ENCODE measurements at places on chromosomes 3 and 15.

DNA sequence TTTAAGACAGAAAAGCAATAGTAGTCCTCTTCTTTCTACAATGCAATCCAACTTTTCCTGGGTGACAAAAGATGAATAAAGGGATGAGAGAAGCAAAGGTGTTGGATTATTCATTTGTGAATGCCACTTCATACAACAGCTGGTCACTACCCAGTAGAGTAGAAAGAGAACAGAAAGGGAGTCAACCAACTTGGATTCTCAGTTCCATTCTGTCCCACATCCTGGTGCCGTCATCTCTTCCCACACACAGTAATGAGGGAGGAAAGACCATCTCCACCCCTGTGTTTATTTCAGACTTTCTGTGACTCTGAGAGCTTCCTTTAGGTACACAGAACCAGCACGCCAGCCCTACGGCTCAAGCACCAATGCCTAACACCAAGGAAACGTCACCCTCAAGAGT lies 71.0 kb downstream of the FOXP1 start:
- no peak for DNase-seq

DNA sequence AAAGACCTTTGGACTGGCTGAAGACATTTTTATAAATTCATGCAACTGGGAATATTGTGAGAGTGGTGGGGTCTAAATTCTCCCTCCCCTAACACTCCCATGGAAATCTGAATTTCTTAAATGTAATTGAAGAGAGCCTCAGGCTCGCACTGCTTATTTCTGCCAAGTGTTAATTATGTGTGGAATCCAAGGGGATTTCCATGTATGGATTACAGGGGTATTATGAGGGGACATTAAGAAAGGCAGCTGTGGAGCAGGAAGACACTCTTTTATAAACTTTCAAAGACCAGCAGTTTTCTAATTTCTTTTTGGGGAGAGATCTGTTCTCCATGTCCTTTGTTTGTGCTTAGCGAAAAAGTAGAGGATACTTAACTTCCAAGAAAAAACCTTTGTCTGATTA lies 152.1 kb upstream of the TBL1XR1 start:
- no peak for DNase-seq

DNA sequence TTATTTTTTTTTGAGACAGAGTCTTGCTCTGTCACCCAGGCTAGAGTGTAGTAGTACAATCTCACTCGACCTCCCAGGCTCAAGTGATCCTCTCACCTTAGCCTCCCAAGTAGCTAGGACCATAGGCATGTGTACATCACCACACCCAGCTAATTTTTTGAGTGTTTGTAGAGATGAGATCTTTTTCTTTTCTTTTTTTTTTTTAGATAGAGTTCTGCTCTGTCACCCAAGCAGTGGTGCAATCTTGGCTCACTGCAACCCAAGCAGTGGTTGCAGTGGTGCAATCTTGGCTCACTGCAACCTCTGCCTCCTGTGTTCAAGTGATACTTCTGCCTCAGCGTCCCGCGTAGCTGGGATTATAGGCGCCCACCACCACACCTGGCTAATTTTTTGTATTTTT lies 5.2 kb downstream of the CEP97 start:
- no peak for DNase-seq

DNA sequence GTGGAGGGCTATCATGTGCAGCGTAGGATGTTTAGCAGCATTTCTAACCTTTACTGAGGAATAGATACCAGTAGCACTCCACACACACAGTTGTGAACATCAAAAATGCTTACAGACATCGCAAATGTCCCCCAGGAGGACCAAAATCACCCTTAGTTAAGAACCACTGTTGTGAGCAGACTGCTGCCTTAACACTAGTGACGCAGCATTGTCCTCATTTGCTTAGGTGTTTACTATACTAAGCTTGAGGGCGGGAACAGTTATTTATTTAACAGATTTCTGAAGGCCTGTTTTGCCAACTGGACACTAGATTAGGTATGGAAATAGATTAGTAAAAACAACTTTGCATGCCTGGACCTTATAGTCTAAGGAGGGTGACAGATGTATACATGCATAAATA lies 2.3 kb downstream of the PPP2R3A start:
- DNase-seq = no peak

DNA sequence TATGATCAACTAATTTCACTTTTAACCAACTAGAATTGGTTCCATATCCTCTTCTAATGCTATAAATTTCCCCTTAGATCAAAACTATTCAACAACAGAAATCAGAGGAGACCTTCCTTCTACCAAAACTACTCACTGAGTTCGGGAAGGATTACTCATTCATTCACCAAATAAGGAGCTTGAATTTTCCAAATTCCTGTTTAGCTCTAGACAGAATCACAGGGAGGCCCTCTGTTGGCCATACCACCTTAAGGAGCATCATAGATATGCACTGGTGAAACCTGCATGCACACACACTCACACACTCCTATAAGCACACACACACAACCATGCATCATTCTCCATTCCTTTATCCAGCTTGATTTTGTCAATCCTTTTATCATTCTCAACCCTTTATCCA lies 49.0 kb downstream of the SUCLG2 start:
- peak; percentile 62 for DNase-seq

DNA sequence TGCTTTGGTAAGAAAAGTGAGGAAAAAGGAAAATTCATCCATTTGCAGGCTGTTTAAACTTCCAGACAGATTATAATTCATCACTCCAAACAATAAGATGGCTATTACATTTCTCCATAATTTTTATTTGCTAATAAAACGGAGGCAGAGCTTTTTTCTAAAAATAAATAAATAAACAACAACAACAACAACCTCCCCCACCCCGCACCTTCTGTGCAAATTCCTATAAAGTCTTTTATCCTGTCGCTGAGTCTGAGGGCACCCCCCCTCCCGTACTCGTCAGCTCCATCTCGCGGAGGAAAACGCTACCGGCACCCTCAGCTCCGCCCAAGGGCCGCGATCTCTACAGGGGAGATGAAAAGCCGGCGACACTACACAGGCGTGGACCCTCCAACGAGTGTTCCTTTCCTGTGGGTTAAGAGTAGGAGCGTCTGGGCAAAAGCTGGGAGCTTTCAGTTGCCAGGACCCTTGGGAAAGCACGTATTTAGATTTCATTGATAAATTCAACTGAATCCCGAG lies 1.0 kb upstream of the ATP1B3 start:
- peak; percentile 88 for DNase-seq

DNA sequence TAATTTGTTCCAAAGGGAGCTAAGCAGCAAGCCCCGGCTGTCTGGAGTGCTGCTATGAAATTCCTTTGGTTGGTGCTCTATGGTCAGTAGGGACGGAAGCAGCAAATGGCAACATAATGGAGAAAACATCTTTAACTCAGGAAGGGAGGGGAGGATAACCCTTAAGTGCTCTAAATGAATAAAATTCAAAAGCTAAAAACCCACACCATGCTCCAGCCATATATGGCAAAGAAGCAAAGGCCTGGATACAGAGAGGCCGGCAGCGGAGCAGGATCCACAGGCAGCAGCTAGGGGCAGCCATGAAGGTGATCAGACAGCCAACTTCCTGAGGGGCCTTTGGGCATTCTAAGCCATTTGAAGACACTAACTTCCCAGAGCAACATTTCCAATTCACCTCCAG lies 38.9 kb downstream of the IL17RD start:
- no peak for DNase-seq

All from epithelial cell of esophagus (primary cell).